ENCODE measurements at places on chromosomes 2 and 18. TPM values are rescaled to one million over a fixed set of nuclear protein-coding genes. Genes with fewer than 3 reads are reported as not detected.

The TMEM247 gene
- total RNA-seq, result not detected

GRCh38 chr2:61363580-61363979, 107.3 kb downstream of the USP34 start:
- no peak for DNase-seq

The SDC1 gene
- 0.50 TPM for total RNA-seq

- no peak for DNase-seq
Measured at GRCh38 chr2:180472133-180472532, 465.0 kb upstream of the CWC22 start.

GRCh38 chr2:31778153-31778552, 197.4 kb upstream of the SRD5A2 start:
- no peak for DNase-seq

The ABCB11 gene
- 1.1 TPM for total RNA-seq

DNA sequence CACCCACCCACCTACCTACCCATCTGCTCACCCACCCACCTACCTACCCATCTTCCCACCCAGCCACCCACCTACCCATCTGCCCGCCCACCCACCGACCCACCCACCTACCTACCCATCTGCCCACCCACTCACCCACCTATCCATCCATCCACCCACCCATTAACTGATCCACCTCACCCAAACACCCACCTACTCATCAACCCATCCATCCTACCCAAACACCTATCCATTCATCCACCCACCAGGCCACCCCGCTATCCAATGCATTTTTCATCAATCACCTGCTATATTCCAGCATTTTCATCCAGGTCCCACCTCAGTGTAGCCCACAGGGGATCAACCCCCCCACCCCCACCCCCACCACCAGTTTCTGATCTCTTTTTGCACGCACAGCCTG, 121.8 kb downstream of the GLI2 start:
- DNase-seq, result no peak

The EDAR gene
- total RNA-seq, result 0.06 TPM

GRCh38 chr18:46262856-46263255, 158.7 kb downstream of the HAUS1 start:
- DNase-seq, result no peak

The KHK gene
- 3.0 TPM for total RNA-seq

GRCh38 chr2:75375646-75376582, 176.6 kb upstream of the TACR1 start:
- no peak for DNase-seq

The ASAP2 gene
- 18.2 TPM for total RNA-seq

The SLC11A1 gene
- total RNA-seq, result 8.5 TPM

The APLF gene
- total RNA-seq, result 4.6 TPM

DNA sequence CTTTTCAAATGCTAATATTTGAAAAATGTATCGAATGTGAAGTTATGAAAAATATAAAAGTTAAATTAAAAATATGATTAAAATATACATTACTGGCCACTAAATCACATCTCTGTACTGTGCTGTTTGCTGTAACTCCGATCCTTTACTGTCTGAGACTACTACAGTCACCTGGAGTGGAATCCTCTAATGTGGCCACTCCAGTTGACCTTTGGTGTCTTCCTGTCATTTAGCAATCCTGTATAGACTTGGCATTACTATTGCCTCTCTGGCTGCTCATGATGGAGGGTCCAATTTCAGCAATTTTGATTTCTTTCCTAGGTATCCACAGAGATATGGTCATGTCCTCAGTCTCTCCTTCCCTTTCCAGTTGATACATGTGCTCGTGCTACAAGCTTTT, 560.0 kb downstream of the CCDC85A start:
- no peak for DNase-seq

GRCh38 chr2:219175928-219176817, 552 bp downstream of the CNPPD1 start:
- DNase-seq, result peak; percentile 49
